ENCODE measurements at places on chromosomes 4 and X. TPM values are rescaled to one million over a fixed set of nuclear protein-coding genes. Genes with fewer than 3 reads are reported as not detected.

The HTN3 gene
- total RNA-seq = not detected

The NOX1 gene
- total RNA-seq = not detected

The HSD17B13 gene
- total RNA-seq = not detected

The LYAR gene
- 10.7 TPM for total RNA-seq

The CWH43 gene
- total RNA-seq = not detected

The LEF1 gene
- 0.19 TPM for total RNA-seq

The VCX gene
- not detected for total RNA-seq

The NPY1R gene
- total RNA-seq = 0.12 TPM

All from cardiac ventricle fibroblast (primary cell).